ENCODE measurements at places on chromosomes 5 and 9. TPM values are rescaled to one million over a fixed set of nuclear protein-coding genes. Genes with fewer than 3 reads are reported as not detected.

GRCh38 chr9:133210202-133210532 lies 1.1 kb upstream of the OBP2B start:
- no peak overlapping the region for H3K4me3 ChIP-seq
- H3K27ac ChIP-seq: no peak overlapping the region
- no peaks in the 10 kb centered on the region for H3K27me3 ChIP-seq
- no peaks in the 10 kb centered on the region for H3K4me1 ChIP-seq
- no peak for DNase-seq
- H3K36me3 ChIP-seq: no peaks in the 10 kb centered on the region

- H3K27ac ChIP-seq: no peak overlapping the region
- no peaks in the 10 kb centered on the region for H3K27me3 ChIP-seq
- no peaks in the 10 kb centered on the region for H3K36me3 ChIP-seq
- DNase-seq: no peak
These were observed 6.2 kb upstream of the HAVCR2 start for GRCh38 chr5:157115012-157115411.

DNA sequence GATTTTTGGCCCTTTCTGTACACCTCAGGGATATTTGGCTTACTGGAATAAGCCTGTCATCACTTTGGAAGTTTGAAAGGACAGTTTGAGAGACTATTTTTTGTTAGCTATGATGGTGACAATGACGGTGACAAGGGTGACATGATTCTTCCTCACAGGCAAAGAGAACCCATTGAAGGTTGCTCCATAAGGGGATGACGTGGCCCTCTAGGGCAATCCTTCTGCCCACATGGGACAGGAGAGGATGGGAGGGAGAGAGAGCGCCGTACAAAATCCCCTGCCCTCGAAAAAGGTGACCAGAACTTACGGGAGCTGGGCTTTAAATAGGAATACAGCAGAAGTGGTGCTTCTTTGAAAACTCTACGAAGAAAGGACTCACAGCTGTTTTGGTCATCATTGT lies 22.6 kb downstream of the HRH2 start:
- H3K27ac ChIP-seq: no peak overlapping the region
- H3K36me3 ChIP-seq: no peaks in the 10 kb centered on the region
- H3K27me3 ChIP-seq: no peaks in the 10 kb centered on the region
- no peaks in the 10 kb centered on the region for H3K4me1 ChIP-seq

DNA sequence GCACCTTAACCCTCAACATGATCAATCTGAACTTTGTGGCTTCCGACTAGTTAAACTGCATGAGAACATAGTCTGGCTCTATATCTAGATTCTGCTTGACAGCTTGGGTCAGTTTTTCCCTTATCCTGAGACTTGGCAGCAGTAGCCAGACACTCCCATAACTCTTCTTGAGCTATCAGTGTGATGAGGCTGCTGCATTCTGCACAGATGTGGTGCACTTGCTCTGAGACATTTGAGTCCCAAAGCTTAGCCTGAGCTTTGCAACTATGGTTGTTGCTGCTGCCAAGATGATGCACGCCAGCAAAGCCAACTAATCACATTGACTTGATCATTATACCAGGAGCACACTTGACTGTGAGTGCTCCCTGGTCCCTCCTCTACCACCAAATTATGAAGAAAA lies 36.2 kb downstream of the MOCS2 start:
- DNase-seq: no peak
- H3K4me3 ChIP-seq: no peak overlapping the region
- H3K27ac ChIP-seq: no peak overlapping the region
- H3K27me3 ChIP-seq: no peaks in the 10 kb centered on the region

- H3K27ac ChIP-seq: no peak overlapping the region
- no peaks in the 10 kb centered on the region for H3K27me3 ChIP-seq
- no peak overlapping the region for H3K4me3 ChIP-seq
- H3K4me1 ChIP-seq: no peaks in the 10 kb centered on the region
These were observed 487.1 kb upstream of the PIK3R1 start for GRCh38 chr5:67728326-67728890.

DNA sequence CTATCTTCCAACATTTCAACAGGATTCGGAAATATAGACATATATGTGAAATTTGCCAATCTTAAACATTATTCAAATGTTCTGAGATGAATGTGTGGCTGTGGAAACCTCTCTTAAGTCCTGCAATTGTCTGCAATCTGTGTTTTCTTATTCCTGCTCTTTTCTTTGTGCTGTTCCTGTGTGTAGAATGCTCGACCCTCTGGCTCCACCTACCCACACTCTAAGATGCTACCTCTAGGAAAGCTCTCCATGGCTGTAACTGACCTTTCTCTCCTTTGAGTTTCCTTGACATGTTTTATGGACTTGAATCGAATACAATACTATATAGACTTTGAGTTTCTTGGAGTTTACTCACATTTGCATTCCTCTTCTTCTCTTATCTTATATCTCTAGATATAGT lies 120.6 kb upstream of the ASTN2 start:
- H3K4me3 ChIP-seq: no peak overlapping the region
- no peak overlapping the region for H3K27ac ChIP-seq
- DNase-seq: no peak
- no peaks in the 10 kb centered on the region for H3K27me3 ChIP-seq
- no peaks in the 10 kb centered on the region for H3K36me3 ChIP-seq

DNA sequence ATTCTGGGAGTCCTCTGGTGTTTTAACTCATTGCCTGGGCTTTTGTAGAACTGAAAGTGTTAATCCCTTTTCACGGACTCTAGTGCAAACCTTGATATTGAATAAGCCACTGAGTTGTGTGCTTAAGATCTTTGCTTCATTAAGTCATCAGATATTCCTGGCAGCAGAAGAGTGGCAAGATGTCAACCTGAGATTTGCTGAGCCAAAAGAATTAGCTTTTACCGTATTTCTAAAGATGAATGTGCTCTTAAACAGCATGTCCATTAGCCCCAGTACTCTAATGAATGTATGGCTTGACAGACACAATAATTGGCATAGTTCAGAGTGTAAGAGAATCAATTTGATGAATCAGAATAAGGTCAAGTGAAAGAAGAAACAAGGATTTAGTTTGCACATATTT lies 87.2 kb upstream of the CDH6 start:
- H3K36me3 ChIP-seq: no peaks in the 10 kb centered on the region
- no peak for DNase-seq
- H3K4me1 ChIP-seq: no peaks in the 10 kb centered on the region

DNA sequence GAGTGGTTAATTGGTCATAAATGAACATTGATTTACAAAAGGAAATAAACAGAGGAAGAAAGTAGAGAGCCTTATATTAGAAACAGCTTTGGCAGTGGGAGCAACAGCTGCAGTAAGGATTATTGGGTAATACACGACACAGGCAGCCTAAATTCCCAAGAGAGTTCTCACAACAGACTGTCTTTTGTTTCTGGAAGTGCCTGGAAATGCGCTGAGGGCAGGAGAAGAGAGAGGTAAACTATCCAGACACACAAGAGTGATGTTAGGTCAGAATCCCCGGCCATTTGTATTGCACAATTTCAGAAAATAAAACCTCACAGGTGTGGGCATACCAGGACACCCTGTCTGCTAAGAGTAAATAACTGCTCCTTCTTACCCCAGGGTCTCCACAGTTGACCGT lies 450.4 kb upstream of the CTNND2 start:
- H3K27ac ChIP-seq: no peak overlapping the region
- no peaks in the 10 kb centered on the region for H3K27me3 ChIP-seq
- H3K4me1 ChIP-seq: no peaks in the 10 kb centered on the region

GRCh38 chr5:150633429-150633828 lies 7.0 kb upstream of the SYNPO start:
- no peaks in the 10 kb centered on the region for H3K27me3 ChIP-seq
- H3K4me1 ChIP-seq: peaks cover 6% of the 10 kb centered on the region
- no peak overlapping the region for H3K4me3 ChIP-seq
- DNase-seq: no peak
- H3K27ac ChIP-seq: no peak overlapping the region
- no peaks in the 10 kb centered on the region for H3K36me3 ChIP-seq

DNA sequence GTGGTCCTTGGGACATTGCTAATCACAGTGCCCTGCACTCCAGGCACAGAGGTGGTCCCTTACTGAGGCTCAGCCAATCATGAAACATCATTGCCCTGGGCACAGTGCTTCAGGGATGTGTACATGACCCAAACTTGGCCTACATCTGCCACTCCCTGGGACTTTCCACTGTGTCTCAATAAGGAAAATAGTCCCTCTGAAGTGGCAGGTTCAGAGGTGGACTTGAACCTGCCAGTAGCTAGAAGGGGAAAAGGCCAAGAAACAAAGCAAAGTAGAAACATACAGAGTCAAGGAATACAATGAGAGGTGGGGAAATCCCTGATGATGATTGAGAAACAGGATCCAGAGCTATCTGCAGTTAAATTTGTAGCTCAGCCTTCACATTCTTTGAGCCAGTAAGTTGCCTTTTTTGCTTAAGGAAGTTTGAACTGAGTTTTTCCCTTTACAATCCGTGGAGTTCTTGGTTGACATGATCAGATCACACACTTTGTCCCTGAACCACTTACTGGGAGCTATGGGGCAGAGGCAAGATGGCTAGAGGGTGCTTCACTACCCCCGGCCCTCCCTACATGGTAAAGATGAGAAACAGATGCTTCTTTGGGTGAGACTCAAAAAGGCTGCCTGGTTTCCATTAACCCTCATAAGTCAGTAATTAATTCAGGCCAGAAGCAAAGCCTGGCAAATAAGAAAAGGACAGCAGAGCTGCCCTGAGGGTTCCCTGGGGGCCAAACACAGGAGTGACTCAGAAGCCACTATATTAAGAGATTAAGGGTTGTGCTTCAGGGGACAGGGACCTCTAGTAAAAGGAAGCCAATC lies 57.6 kb downstream of the SH3TC2 start:
- H3K36me3 ChIP-seq: no peaks in the 10 kb centered on the region
- H3K27ac ChIP-seq: no peak overlapping the region
- no peak for DNase-seq
- no peaks in the 10 kb centered on the region for H3K4me1 ChIP-seq

- no peaks in the 10 kb centered on the region for H3K27me3 ChIP-seq
- peak overlapping the region; percentile 60 for H3K27ac ChIP-seq
- H3K4me1 ChIP-seq: peaks cover 10% of the 10 kb centered on the region
- H3K36me3 ChIP-seq: no peaks in the 10 kb centered on the region
- peak overlapping the region; percentile 62 for H3K4me3 ChIP-seq
These were observed 722 bp downstream of the TBC1D9B start for GRCh38 chr5:179906795-179907555.

- H3K27me3 ChIP-seq: no peaks in the 10 kb centered on the region
- H3K4me3 ChIP-seq: no peak overlapping the region
These were observed 72.9 kb downstream of the BAAT start for GRCh38 chr9:101311758-101312420.

GRCh38 chr5:4700069-4700468 lies 440.1 kb upstream of the ADAMTS16 start:
- no peaks in the 10 kb centered on the region for H3K27me3 ChIP-seq
- no peak overlapping the region for H3K4me3 ChIP-seq
- H3K4me1 ChIP-seq: no peaks in the 10 kb centered on the region
- no peak for DNase-seq
- H3K27ac ChIP-seq: no peak overlapping the region

CXCL14 gene
- total RNA-seq: 1.8 TPM

OR2K2 gene
- total RNA-seq: not detected

MYORG gene
- total RNA-seq: 1.0 TPM

NPDC1 gene
- total RNA-seq: 54.6 TPM

DIPK1B gene
- total RNA-seq: 10.8 TPM

FAM221B gene
- not detected for total RNA-seq

HSPA9 gene
- total RNA-seq: 153 TPM

RNF130 gene
- 63.2 TPM for total RNA-seq

SPINK13 gene
- total RNA-seq: not detected

GMCL2 gene
- not detected for total RNA-seq

INSL6 gene
- total RNA-seq: not detected
